ENCODE measurements at places on chromosomes 7 and 10.

DNA sequence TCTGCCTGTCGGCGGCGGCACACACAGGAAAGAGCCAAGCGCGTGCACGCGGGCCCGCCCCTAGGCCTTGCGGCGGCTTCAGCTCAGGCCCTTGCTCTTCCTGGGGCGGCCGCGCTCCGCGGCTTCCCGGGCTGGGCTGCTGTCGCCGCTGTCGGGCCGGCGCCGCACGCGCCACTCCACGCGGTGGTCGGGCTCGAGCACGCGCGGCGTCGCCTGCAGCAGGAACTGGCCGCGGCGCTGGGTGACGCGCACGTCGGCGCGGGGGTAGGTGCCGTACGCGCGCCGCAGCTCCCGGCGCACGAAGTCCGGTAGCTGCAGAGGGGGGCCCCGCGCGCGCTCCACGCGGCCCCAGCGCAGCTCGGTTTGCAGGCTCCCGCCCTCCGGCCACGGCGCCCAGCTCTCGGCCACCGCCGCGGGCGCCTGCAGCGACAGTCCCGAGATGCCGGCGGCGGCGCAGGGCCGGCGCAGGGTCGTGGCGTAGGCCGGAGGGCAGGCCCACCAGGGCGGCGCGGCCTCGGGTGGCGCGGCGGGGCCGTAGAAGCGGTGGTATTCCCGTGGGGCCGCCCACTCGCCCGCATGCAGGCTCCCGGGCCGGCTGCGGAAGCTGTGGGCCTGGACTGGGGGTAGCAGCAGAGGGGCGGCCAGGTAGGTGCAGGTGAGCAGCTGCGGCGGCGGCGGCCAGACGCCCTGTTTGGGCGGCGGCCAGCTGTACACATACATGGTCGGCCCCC, 804 bp downstream of the C10orf95 start:
- peak; percentile 78 for DNase-seq

DNA sequence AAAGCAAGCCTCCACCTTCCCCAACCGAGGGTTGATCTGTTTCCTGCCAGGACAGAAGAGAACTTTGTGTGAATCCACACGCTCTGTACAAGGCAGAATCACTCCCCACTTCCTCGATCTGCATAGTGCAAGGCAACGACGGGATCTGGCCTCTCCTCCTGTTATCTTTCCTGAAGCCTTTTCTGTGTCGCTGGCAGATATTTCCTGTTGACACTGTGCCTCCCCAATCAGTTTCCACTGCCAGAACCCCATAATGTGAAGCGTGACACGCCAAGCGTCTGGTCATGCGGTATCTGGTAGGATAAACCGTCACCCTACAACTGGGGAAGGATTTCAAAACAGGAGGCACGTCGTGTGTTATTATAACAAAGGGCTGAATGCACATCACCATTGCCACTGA, 57.2 kb downstream of the FAM171A1 start:
- DNase-seq = no peak

DNA sequence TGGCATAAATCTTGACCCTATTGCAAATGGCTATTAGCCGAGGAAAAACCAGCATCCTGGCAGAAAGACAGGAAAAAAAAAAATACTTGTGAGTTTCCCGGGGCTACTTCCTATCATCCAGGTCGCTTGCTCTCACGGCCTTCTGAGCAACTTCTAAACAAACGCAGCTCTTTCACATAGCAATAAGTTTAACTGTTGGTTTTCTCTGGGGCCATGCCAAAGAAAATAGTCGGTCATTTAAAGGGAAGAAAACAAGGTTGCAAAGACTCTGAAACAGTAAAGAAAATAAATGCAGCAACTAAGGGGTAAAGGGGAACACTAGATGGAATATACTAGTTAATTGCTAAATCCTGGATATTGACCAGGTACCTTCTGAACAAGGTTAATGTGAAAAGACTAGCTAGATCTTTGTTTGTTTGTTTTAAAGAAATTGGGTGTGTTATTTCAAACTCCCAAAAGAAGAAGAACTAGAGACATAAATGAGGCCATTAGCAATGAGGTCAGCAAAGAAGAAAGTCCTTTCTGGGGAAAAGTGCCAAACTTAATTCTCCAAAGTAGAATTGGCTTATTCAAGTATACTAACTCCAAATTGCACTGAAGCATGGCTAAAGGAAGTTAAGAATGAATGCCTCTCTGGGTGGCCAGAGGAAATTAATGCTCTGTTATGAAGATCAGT, 54.2 kb downstream of the SLC39A12 start:
- DNase-seq = no peak

DNA sequence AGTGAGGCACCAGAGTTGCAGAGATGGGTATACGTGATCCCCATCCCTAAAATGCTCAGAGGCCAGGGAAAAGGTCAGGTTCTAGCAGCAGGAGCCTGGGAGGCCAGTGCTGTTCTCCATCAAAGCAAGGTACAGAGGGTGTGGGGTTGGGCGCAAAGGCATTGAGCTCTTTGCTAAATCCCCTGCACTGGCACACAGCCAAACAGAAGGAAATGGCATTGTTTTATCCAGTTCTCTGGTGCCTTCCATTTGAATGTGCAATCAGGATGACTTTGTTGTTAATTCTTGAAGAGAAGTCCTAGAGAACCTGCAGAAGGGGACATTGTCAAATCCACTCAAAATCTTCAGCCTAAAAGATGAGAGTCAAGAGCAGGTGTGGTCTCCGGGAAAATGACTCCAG, 111.3 kb upstream of the CHST15 start:
- no peak for DNase-seq

DNA sequence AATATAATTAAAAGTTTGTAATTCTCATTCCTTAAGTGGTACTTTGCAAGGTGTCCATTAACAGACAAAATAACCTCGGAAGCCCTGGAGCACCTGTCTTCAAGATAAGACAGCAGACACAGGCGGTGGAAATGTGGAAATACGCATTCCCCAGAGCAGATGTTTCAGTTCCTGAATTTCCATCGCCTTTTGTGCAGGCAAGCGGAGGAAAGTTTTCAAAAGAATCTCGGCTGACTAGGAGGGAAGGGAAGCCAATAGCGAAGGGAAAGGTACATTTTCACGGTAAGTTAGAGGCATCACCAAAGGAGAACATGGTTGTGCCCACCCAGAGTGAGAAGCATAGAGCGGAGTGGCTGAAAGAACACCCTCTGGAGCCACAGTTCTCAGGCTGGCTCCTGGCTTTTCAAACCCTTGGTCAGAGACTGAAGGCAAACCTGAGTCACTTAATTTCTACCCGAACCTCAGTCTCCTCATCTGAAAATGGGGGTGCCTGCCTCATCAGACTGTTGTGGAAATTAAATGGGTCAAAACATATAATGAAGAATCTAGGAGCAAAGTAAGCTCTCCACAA, 13.6 kb downstream of the CPA1 start:
- DNase-seq = no peak

- DNase-seq = no peak
These were observed 30.1 kb downstream of the TNS3 start for GRCh38 chr7:47551668-47552440.

- DNase-seq = no peak
These were observed 202.2 kb downstream of the PHF14 start for GRCh38 chr7:11175887-11176286.

GRCh38 chr10:116460219-116460618, 32.6 kb downstream of the PNLIPRP3 start:
- no peak for DNase-seq

DNA sequence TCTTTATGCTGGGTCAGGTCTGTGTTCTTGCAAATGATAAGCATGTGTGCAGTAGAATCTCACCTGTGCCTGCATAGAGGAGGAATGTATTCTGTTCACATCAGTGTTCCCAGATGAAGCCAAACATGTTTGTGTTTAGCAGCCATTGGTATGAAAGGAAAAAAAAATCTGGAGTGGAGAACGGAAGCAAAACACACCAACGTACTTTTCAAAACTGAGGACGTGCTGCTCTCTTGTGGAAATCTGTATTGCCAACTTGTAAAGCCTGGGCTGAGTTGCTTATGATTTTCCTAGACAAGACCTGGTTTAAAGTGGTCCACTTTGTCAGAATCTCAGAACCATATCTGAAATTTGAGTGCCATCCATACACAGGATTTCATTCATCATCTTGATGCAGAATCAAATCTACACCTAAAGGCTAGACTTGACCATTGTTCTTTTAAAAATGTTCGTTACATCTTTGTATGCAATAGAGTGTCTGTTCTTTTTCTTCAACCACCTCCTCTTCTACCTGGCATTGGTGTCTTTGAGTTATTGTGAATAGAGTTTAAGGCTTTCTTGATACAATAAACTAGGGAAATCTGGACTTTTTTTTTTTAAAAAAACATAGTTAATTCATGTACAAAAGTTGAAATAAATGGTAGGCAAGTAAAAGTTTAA, 367.7 kb downstream of the PHF14 start:
- DNase-seq = no peak

Measured in activated CD4-positive, alpha-beta T cell treated with anti-CD3 and anti-CD28 coated beads for 4 hours (primary cell).